ENCODE measurements at places on chromosomes 4 and X. TPM values are rescaled to one million over a fixed set of nuclear protein-coding genes. Genes with fewer than 3 reads are reported as not detected.

DNA sequence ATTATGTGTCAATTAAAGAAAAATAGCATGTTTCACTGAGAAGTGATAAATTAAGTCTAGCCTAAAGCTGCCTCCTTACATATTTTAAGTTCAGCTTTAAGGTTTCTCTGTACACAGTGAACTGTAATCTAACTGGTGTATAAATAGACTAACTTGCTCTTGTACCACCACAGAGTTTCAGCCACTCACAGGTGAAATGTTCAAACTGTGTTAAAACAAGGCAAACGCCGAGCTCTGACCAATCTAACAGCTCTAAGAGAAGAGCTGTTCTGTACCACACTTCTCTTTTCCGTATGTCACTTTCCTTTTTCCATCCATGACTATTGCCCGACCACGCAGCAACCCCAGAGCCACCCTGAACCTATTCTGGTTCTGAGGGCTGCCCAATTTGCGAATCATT lies 64.5 kb downstream of the DCHS2 start:
- H3K4me3 ChIP-seq: no peak overlapping the region
- no peaks in the 10 kb centered on the region for H3K36me3 ChIP-seq
- H3K4me1 ChIP-seq: no peaks in the 10 kb centered on the region
- H3K27me3 ChIP-seq: no peaks in the 10 kb centered on the region

The RGN gene
- 12.5 TPM for polyA plus RNA-seq

The OCRL gene
- polyA plus RNA-seq: 8.2 TPM

GRCh38 chr4:7087036-7087435 lies 19.2 kb upstream of the GRPEL1 start:
- no peak overlapping the region for H3K4me3 ChIP-seq
- H3K4me1 ChIP-seq: peaks cover 10% of the 10 kb centered on the region
- H3K27ac ChIP-seq: no peak overlapping the region
- DNase-seq: no peak
- no peaks in the 10 kb centered on the region for H3K27me3 ChIP-seq

GRCh38 chr4:40710484-40711254 lies 39.1 kb upstream of the NSUN7 start:
- no peak for DNase-seq
- no peaks in the 10 kb centered on the region for H3K27me3 ChIP-seq
- H3K27ac ChIP-seq: peak overlapping the region; percentile 42
- H3K4me3 ChIP-seq: no peak overlapping the region

The ATOH1 gene
- polyA plus RNA-seq: not detected

GRCh38 chrX:148381603-148382002 lies 118.8 kb upstream of the AFF2 start:
- DNase-seq: no peak
- no peaks in the 10 kb centered on the region for H3K27me3 ChIP-seq
- peak overlapping the region; percentile 64 for H3K27ac ChIP-seq
- H3K4me1 ChIP-seq: no peaks in the 10 kb centered on the region
- H3K36me3 ChIP-seq: no peaks in the 10 kb centered on the region

DNA sequence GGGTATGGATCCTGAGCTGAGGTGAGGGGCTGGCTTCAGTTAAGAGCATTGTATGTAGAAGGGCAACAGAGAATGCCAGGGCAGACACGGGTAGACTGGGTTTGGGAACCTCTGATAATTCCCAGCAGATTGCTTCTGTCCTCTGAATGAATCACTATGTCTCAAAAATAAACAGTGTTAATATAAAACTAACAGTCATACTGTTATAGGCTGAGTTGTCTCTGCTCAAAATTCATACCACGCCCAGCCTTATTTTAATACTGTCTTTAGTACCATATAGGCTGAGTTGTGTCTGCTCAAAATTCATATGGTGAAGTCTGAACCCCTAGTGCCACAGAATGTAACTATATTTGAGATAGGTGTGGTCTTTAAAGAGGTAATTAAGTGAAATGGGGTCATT lies 10.0 kb downstream of the XAGE2 start:
- no peak for DNase-seq
- no peaks in the 10 kb centered on the region for H3K4me1 ChIP-seq
- no peaks in the 10 kb centered on the region for H3K36me3 ChIP-seq
- peaks cover 29% of the 10 kb centered on the region for H3K27me3 ChIP-seq

DNA sequence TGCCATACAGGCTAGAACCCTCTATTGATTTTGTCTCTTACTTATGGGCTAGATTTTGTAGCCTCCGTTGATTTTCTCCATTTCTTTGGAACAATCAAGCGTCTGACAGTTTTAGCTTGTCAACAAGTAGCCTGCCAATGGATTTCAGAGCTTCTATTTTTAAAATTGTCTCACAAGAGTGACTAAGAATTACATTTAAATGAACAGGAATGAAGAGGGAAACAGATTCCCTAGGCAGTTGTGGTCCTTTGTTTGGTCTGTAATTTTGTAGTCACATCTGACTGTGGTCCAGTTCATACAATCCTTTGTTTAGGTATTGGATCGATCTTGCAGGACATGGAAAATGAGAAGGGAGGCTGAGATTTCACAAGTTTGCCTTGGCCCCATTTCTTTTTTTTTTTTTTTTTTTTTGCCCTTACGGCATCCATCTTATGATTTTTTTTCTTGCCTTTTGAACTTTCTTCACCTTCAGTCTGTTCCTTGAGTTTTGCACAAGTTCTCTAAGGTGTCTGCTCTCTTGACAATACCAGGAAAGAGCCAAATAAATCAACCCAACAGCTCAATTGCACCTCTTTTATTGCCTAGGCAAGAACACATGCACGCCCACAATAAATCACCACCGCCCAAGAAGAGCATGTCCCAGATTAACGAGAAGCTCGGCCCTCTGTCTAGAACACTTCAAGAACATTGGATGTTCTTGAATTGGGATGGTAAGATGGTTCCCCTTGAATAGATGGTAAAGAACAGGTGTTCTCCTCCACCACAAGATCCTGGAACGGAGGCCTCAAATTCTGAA lies 86.5 kb upstream of the EGFL6 start:
- no peak overlapping the region for H3K4me3 ChIP-seq
- H3K36me3 ChIP-seq: no peaks in the 10 kb centered on the region
- no peak for DNase-seq
- no peak overlapping the region for H3K27ac ChIP-seq

The SPANXA2 gene
- not detected for polyA plus RNA-seq

- peak overlapping the region; percentile 40 for H3K4me3 ChIP-seq
- peaks cover 45% of the 10 kb centered on the region for H3K4me1 ChIP-seq
- DNase-seq: no peak
- peak overlapping the region; percentile 87 for H3K27ac ChIP-seq
- H3K27me3 ChIP-seq: no peaks in the 10 kb centered on the region
- no peaks in the 10 kb centered on the region for H3K36me3 ChIP-seq
These were observed 1.9 kb downstream of the CXCL2 start for GRCh38 chr4:74097116-74097515.

DNA sequence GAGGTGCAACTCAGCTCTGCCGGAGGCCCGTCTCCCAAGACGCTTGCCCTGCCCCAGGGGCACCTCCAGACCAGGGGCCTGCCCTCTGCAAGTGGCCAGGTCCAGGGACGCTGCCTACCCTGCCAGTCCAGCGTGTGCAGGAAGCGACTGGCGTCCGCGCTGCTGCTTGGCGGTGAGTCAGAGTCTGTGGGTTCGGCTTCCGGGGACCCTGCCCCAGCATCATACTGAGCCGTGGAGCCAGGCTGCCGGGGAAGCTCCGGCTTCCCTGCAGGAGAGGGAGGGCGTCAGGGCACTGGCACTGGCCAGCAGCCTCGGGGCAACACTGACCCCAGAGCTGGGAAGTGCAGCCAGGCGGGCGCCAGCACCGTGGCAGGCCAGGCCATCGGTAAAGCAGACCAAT lies 42.5 kb upstream of the CPLX1 start:
- H3K4me1 ChIP-seq: no peaks in the 10 kb centered on the region
- no peak overlapping the region for H3K27ac ChIP-seq
- peaks cover 98% of the 10 kb centered on the region for H3K36me3 ChIP-seq
- DNase-seq: no peak

DNA sequence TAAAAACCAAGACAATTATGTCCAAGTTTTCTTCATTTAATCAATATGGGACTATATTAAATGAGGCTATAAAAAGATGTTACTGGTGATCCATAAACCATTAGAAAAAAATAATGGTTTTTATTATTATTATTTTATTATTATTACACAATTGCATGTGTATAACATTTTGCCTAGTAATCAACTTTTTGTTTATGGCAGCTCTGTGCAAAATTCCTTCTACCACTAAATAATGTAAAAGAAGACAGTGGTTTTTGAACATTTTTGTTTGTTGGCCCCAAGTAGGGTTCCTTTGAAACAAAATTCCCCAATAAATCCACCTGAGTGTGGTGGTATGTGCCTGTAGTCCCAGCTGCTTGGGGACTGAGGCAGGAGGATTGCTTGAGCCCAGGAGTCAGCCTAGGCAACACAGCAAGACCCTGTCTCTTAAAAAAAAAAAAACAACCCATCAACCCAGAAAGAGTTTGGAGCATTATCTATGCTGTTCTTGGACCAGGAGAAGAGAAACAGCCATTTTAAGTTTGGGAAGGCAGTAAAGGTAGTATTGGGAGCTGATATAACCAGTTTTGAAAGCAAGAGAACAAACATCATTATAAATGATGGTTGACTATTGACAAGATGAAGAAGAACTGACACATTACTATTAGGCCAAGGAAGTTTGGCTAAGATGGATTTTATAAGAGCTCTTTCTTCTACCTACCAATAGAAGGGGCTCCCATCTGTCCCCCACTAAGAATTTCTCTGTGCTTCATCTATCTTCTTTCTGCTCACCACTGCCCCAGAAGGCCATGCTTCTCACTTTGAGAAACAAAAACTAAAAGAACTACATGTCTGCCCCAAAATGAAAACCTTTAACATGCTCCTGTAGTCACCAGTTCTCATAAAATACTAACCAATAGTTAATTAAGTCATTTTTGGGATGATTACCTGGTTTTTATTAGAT lies 2.2 kb downstream of the TMEM156 start:
- no peaks in the 10 kb centered on the region for H3K36me3 ChIP-seq
- DNase-seq: no peak
- no peaks in the 10 kb centered on the region for H3K4me1 ChIP-seq
- no peak overlapping the region for H3K4me3 ChIP-seq

DNA sequence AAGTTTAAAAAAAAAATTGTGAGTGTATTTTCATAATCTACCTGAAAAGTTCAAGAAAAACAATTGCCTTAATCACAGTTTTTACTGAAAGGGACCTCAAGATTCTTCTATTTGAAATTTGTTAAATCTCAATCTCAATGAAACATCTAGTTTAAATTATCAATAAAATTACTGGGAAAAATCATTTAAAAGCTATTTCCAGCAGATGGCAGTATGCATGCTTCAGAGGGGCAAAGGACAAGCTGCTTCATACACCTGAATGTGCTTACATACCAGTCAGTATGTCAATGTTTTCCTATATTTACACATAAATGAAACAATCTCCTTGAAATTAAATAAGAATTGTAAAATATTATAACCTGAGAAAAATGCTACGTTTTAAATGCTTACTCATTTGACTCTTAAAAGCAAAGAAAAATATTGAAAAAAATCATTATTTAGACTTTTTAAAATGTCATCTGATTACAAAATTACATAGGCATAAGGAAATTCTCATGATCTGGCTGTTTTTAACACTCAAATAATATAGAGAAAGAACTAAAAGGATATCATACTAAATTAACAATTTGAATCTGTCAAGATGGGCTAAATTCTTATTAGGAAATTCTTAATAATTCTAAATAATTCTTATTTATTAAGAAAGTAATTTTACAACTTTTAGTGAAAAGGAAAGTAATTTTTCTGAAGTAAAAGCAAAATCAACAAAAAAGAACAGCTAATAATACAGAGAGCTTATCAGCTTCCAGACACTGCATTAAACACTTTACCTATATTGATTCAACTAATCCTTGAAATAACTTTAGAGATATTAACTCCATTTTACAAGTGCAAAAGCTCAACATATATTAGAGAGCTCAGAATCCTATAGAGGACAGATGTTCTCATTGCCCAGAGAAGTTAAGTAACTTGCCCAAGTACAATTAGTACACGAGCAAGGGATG lies 242.1 kb downstream of the ADAMTS3 start:
- H3K36me3 ChIP-seq: no peaks in the 10 kb centered on the region
- peak; percentile 49 for DNase-seq
- H3K4me1 ChIP-seq: no peaks in the 10 kb centered on the region
- no peaks in the 10 kb centered on the region for H3K27me3 ChIP-seq
- H3K27ac ChIP-seq: no peak overlapping the region
- no peak overlapping the region for H3K4me3 ChIP-seq

DNA sequence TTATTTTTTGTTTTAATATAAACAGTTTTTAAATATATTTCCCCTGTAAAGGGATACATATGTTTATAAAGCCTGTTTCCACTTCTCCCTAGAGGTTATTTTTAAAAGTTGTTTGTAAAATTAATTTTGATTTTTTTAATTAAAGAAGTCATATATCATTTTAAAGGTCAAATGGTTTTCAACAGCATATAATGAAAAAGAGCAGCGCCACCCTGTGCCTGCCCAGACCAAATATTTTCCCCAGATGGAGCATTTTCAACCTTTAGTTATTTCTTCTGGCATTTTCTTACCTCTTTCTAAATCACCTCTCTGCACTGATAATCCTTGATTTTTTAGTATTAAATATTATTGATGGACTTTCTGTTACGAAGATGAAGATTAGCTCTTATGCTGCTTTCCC lies 21.0 kb downstream of the MSX1 start:
- H3K27me3 ChIP-seq: no peaks in the 10 kb centered on the region
- no peak overlapping the region for H3K4me3 ChIP-seq
- no peaks in the 10 kb centered on the region for H3K36me3 ChIP-seq
- H3K4me1 ChIP-seq: no peaks in the 10 kb centered on the region
- no peak for DNase-seq
- H3K27ac ChIP-seq: no peak overlapping the region

The SPANXD gene
- polyA plus RNA-seq: not detected
